Muscle of arm (tissue), 14 donors: ENCODE measurements at places on chromosomes 1 and 21. TPM values are rescaled to one million over a fixed set of nuclear protein-coding genes. Genes with fewer than 3 reads are reported as not detected.

DNA sequence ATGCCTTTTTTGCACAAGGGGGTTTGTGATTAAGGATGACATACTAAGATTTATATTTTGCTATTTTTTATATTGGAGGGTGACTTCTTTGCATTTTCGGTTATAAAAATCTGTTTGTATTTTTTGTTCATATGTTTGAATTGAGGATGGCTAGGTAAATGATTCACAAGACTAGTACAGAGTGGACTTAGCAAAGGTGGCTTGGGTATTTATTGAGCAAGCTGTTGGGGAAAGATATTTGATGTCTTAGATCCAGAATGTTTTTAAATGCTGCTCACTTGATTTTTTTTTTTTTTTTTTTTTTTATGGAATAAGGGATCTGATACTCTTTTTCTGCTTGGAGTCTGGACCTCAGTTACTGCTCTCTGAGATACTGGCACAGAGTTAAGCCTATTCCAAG lies 100.6 kb downstream of the DNM3 start:
- no peak for DNase-seq

The NTMT2 gene
- 0.38 TPM for polyA plus RNA-seq

DNA sequence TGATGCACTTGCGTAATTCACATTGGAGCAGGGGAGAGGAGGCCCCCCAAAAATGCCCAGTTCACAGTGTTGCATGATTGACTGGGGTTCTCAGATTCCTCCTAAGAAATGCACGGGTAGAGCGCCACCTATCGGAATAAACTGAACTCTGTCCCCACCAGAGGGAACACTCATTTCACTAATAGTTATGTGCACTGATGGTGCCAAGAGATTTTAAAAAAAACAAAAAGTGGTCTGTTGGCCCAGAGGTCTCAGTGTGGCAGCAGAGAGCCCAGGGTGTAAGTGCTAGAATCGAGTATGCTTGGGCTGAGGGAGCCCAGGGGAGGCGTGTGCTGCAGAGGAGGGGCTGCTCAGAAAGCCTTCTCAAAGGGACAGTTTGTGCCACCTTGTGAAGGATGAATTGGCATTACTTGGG lies 6.9 kb downstream of the PINK1 start:
- peak; percentile 48 for DNase-seq

DNA sequence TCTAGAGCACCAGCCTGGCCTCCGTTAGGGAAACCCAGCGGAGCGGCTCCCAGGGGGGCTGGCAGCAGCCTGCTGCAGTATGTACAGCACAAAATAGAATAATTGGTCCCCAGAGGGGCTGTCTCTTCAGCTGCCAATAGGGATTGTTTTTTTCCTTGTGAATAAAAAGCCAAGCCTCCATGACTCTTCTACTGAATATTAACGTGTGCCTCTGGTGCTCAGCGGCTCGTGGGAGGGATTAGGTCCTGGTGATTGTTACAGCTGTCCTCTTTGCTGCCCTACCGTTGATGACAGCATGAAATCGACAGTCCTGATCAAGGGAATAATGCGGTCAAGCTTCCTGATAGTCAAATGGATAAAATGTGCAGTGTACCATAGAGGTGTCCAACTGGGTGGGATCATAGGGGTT lies 190.7 kb upstream of the RUNX1 start:
- DNase-seq, result no peak

GRCh38 chr21:36804874-36805611 lies 106.1 kb downstream of the SIM2 start:
- DNase-seq, result peak; percentile 27

DNA sequence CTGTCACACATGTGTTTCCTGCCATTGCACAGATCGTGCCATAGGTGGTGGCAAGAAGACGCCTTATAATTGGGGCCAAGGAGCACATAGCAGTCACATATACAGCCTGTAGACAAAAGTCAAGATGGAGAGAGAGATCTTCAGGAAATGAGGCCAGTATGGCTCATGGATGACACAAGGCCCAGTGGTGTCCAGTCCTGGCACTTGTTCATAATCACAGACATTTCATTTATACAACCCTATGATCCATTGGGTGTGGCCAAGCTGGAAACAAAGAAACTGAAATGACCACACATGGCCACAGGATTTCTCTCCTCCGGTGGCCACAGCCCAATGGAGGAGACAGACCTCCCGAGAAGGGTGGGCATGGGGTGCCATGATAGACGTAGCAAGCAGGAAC lies 78.5 kb upstream of the KAZN start:
- no peak for DNase-seq

The LDLRAD2 gene
- polyA plus RNA-seq, result 5.6 TPM

- no peak for DNase-seq
Observed at GRCh38 chr1:72178266-72178665, 104.1 kb downstream of the NEGR1 start.
